ENCODE measurements at places on chromosomes 2 and 18.

GRCh38 chr18:40222776-40223175 lies 1732.3 kb upstream of the PIK3C3 start:
- no peak for DNase-seq

DNA sequence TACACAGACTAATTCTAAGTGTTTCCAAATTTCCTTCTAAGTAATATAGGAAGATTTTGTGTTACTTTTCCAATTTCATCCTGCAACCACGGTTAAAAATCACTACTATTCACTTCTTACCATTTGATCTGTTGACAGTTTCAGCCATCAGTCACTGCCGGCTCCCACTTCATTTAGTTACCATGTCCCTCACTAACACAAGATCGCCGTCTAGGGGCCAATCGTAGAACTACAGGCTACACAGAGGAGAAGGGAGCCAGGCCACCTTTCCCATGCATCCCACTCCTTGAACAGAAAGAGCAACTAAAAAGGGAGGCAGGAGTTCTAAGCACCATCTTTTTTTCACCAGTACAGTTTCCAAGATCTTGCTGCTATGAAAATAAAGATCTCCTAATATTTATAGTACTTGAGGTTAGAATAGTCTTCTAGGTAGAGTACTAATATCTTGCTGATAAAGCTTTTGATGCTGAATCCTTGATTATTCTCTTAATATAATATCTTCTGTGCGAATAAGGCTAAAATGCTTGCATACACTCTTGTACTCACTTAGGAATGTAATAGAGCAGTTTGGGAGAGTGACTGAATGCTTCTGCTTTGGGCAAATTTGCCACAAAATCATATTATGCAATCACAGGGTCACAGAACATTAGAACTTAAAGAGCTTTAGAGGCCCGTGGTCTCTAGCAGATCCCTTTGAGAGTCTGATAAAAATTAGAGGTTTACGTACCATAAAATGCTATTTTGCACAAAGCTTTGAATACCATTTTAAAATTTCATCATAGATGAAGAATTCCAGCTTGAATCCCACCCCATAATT lies 39.5 kb upstream of the CYP1B1 start:
- DNase-seq, result peak; percentile 70

GRCh38 chr2:178386986-178387597 lies 63.9 kb downstream of the PRKRA start:
- DNase-seq, result no peak

DNA sequence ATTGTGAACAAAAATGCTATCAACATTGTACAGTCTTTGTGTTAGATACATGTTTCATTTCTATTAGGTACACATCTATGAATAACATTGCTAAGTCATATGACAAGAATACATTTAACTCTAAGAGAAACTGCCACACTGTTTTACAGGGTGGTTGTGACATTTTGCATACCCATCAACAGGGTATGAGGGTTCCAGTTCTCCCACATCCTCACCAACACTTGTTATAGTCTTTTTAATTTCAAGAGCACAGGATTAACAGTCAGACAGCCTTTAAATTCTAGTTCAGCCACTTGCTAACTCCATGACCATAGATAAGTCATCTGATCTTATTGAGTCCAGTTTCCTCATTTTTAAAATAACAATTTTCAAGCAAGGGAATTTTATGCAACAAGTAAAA lies 92.5 kb upstream of the PPP1CB start:
- DNase-seq, result no peak

- DNase-seq, result no peak
Observed at GRCh38 chr2:117786520-117786919, 28.0 kb upstream of the DDX18 start.

DNA sequence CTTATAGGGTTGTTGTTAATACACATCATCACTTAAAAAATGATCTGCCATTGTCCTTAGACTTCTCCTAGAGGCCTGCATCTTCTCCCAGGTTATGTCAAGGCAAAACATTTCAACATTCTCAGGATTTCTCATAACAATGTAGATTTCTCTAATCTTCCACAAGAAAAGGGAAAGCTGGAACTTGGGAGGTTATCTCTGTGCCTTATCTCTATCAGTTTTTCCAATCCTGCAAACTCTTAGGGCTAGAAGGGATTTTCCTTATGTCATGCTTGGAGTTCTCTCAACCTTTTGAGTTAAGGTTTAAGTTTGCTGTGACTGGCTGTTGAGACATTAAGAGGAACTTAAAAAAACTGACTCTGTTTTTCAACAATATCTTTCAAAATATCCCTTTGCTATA lies 300.6 kb upstream of the TFPI start:
- DNase-seq, result peak; percentile 3

- peak; percentile 64 for DNase-seq
Observed at GRCh38 chr2:177666408-177666807, 273.8 kb downstream of the AGPS start.

DNA sequence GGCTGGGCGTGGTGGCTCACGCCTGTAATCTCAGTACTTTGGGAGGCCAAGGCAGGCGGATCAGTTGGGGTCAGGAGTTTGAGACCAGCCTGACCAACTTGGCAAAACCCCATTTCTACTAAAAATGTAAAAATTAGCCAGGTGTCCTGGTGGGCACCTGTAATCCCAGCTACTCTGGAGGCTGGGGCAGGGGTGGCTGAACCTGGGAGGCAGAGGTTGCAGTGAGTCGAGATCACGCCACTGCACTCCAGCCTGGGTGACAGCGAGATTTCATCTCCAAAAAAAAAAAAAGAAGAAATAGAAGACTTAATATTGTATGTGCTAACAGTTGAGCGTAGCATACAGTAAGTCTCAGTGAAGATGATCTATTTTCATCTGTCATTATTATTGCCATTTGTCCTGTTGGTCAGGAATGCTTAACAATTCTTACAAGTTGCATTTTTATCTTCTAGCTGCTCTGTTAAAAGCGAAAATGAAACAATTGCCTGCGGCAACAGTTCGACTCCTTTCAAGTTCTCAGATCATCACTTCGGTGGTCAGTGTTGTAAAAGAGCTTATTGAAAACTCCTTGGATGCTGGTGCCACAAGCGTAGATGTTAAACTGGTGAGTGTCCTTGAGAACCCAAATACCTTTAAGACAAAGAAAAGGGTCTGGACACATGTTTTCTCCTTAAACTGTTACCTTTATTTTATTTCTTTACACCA lies 7.2 kb downstream of the PMS1 start:
- DNase-seq, result no peak

DNA sequence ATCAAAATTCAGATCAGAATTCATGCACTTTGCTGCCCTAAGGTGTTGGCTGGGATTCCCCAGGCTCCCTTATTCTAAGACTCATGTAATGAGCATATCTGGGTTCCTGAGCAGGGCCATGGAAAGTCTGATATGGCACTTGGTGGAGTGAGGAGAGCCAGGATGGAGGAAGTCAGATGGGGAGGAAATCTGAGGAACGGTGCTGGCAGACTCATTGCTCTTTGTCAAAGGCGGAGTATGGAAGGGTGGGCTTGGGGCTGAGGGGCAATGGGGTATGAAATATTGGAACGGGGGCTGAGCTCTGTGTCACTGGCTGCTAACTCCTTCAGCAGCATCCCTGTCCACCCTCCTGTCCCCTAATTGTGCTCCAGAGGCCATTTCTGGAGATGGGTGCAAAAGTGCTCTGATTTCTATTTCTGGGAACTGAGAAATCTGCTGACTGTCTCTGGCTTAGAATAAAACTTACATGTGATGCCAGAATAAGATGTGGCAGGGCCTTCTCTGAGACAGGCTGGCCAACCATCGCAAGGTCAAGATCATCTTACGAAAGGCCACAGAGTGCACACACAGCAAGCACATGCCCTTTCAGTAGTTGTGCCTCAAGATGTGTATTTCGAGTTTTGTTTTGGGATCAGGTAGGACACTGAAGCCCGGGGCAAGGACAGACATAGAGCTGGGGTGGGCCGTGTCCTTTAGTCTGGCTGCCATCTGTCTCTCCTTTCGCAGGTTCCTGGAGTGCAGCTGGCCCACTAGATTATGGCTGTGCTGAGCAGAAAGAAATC lies 480.0 kb upstream of the HS6ST1 start:
- no peak for DNase-seq

GRCh38 chr2:74560591-74560990 lies 6.1 kb downstream of the DOK1 start:
- peak; percentile 87 for DNase-seq

GRCh38 chr2:173087793-173088496 lies 12.3 kb downstream of the MAP3K20 start:
- DNase-seq, result no peak

DNA sequence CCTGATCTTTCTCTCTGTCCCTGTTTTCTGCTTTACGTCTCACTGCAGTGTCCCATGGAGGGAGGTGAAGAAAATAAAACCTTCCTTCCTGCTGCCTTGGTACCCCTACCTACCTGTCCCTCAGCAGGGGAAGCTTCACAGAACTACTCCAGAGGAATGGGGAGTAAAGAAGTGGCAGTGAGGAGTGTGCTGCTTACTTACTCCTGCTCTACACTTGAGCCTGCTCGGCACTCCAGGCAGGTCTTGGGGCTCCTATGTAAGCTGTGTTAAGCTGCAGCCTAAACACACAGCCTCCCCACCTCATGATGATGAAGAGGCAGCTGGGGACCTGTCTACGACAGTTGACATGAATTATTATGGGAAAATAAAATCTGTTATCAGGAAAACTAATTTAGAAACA lies 72.6 kb downstream of the ACSL3 start:
- DNase-seq, result no peak

DNA sequence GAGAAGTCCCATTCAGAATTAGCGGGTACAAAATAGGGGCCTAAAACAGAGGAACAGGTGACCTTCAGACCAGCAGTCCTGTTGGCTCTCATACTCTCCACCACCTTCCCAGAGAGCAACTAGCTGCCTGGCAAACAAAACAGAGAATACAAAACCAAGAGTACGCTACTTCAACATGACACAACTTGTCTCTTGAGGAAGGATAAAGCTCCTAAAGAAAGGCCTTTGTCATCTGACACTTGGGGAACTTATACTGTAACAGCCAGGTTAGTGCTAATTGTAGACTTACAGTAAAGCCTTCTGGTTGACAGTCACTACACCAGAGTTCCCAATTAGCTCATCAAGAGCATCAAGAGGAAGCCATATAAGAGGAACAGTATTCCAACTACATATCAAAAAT lies 282.1 kb upstream of the NT5C1B start:
- DNase-seq, result no peak

DNA sequence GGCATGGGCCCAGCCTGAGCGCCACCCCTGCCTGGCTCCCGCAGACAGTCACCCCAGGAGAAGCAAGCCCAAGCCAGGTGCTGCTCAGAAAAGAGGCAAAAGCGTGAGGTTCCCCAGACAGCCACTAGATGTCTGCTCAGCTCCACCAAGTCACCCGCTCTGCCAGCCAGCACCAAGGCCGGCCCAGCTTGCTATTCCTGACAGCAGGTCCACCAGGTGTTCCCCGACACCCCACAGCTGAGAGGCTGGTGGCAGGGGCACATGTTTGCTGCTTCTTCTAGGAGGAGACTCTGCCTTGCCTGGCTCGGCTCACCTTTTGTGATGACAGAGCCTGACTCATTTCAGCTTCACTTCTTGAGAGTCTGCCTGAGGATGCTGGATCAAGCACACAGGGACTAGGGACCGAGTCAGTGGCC lies 206.7 kb downstream of the MGAT5 start:
- DNase-seq, result no peak

DNA sequence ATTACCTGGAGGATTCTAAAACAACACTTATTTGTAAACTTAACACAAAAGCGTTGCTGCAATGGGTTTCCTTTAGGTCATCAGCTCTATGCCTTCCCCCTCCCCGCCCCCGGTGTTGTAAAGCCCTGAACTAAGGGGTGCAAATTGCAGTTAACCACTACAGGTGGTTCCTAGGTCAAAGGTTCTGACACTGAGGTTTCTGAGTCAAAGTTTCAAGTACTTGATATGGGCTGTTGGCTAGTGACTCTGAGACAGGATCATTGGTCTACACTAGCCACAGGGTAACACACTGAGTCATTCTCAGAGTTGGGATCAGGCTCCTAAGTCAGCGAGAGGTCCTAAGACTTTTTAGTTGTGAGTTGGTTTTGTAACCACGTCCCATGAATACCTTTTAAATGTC lies 15.4 kb downstream of the IL1B start:
- DNase-seq, result no peak

- DNase-seq, result no peak
Observed at GRCh38 chr2:167480232-167480985, 592.1 kb downstream of the XIRP2 start.

DNA sequence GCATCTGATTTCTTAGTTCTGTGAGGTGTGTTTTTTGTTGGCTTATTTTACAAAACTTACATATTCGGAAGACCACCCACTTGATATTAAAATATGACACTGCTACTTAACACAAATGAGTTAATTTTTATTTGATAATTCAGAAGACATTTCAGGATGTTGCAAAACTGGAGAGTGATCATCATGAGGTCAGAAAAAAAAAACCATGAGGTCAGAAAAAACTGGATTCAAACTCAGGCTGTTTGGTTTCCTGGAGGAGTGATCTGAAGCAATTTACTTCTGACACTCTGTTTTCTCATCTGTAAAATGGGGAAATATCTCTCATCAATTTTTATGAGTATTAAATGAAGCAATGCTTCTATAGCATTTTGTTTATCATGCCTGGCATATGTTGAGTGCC lies 1.8 kb upstream of the CCBE1 start:
- no peak for DNase-seq

GRCh38 chr2:46925474-46926351 lies 10.1 kb upstream of the MCFD2 start:
- DNase-seq, result peak; percentile 66

DNA sequence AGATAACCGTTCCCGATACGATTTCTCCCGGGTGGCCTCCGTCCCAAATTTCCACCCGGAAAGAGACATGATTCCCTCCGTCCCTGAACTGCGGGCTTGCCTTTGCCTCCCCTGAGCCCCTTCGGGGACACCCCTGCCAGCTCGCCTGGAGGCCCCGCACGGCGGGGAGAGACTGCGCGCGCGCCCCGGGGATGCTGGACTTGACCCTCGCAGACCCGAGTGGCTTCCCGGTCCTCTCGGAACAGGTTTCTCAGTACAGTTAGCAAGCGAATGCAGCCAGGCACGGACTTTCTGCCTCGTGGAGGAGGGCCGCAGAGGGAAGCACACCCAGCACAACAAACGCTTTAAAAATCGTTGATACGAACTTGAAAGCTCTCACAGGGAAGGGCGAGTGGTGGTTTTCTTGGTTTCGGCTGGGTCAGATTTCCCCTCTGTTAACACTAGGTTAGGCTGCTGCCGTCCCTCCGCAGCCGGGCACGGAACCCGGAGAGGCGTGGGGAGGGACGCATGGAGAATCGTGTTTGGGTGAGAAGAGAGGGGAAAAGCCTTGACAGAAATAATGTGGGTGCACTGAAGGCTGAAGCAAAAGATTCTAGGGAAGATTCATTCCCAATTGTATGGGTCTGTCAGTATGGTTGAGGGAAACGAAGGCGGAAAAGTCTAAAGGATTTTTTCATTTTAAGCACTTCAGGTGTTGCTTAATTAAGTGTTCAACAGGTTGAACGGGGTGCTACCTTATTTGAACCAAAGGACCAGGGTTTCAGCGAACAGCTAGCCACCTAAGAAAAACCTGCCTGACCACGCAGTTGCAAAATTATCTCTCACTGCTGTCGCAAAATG lies 916 bp downstream of the TNFRSF11A start:
- DNase-seq, result no peak

GRCh38 chr2:212864186-212864585 lies 287.2 kb downstream of the IKZF2 start:
- DNase-seq, result no peak

GRCh38 chr18:9604348-9604747 lies 10.0 kb downstream of the PPP4R1 start:
- DNase-seq, result no peak

- no peak for DNase-seq
Observed at GRCh38 chr2:71460595-71461303, 7.4 kb downstream of the DYSF start.
